ENCODE measurements at places on chromosomes 4 and X.

DNA sequence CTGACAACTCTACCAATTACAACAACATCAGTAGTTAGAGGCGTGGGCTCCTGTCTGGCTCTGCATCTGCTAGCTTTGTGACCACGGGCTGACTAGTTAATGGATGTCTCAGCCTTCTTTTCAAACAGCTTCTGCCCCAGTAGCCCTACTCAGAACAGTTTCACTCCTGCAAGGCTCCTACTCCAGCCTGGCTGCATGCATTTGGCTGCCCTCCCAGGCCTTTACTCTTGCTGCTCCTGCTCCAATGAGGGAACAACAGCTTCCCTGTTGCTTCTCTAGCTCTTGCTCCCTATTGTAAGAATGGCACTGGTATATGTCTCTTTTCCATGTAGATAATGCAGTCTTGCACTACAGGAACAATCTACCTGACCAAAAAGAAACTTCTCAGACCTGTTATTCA lies 93.3 kb downstream of the TTC29 start:
- DNase-seq, result no peak

DNA sequence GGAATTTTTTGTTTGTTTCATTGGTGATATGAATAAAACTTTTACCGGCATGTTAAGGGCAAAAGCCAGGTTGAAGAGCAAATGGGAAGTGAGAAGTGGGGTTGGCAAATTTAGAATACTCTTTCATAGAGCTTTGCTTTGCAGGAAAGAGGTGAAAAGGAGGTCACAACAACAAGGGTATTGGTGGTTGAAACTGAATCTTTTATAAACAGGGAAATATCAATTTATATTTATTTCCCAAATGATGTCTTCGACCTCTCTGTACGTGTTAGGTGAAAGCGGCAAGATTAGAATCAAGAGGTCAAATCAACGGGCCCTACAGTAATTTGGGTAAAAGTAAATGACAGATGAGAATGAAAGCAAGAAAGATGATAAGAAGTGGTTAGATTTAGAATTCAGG lies 3.4 kb downstream of the SMR3A start:
- DNase-seq, result no peak

DNA sequence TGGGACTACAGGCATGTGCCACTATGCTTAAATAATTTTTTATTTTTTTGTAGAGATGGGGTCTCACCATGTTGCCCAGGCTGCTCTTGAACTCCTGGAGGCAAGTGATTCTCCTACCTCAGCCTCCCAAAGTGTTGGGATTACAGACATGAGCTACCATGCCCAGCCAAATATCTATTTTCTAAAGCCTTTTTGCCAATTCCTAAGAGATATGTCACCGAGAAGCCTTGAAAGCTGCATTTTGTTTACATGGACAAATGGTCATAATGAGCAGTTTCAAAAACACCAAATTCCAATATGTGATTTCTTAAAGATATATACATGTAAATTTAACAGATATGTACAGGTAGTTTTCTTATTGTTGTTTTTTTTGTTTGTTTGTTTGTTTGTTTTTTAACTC lies 33.0 kb upstream of the PGRMC2 start:
- DNase-seq, result no peak

- DNase-seq, result no peak
Measured at GRCh38 chr4:127586922-127587571, 45.7 kb upstream of the INTU start.

- DNase-seq, result no peak
Measured at GRCh38 chr4:83503974-83504373, 19.1 kb upstream of the ABRAXAS1 start.

- DNase-seq, result no peak
Measured at GRCh38 chr4:79964020-79964399, 109.0 kb downstream of the ANTXR2 start.

DNA sequence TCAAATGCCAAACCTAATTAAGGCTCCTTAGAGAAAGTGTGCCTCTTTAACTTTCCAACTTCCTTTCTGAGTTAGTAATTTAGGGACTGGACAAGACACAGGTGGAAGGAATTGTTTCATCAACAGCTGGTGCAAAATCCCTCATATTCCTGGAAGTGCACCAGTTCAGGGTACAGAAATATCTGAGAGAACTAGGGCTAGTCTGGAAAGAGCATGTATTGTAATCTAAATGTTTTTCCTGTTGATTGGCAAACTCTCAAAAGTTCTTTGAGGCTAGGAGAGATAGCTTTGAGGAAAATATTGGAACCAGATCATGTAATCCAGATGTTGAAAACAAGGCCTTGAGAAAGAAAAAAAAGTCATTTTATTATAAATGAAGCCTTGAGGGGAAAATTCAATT lies 98.1 kb upstream of the C1GALT1C1 start:
- DNase-seq, result no peak

All from DMS79 (cell line).